Hair follicular keratinocyte (primary cell): ENCODE measurements at places on chromosomes 3 and 15. TPM values are rescaled to one million over a fixed set of nuclear protein-coding genes. Genes with fewer than 3 reads are reported as not detected.

Gene DCBLD2
- 122 and 246 TPM in 2 replicates for total RNA-seq

Gene GPR27
- total RNA-seq, result 0.08 and 0.11 TPM in 2 replicates

Gene BCL2A1
- 0.38 and 1.0 TPM in 2 replicates for total RNA-seq

Gene UNC13C
- total RNA-seq, result under 0.01 TPM in 1 of 2 replicates, not detected in the other

Gene SLC28A2
- total RNA-seq, result not detected in 2 replicates

Gene FES
- total RNA-seq, result 1.9 and 2.1 TPM in 2 replicates

Gene CLDND1
- total RNA-seq, result 82.9 and 83.1 TPM in 2 replicates

Gene CMTM7
- 49.7 and 56.0 TPM in 2 replicates for total RNA-seq

Gene SLC15A2
- 0.99 and 2.2 TPM in 2 replicates for total RNA-seq

Gene NIT2
- total RNA-seq, result 41.6 and 49.3 TPM in 2 replicates

Gene MAP6D1
- 2.5 and 2.9 TPM in 2 replicates for total RNA-seq

Gene SLC28A1
- total RNA-seq, result not detected in 2 replicates

Gene IQCF5
- not detected in 2 replicates for total RNA-seq

Gene C3orf85
- not detected in 2 replicates for total RNA-seq

Gene DCLK3
- total RNA-seq, result not detected in 2 replicates

Gene FHIT
- 1.8 and 2.0 TPM in 2 replicates for total RNA-seq

Gene SLC33A1
- 32.8 and 40.9 TPM in 2 replicates for total RNA-seq

Gene RASL12
- 1.1 TPM in 1 of 2 replicates, not detected in the other for total RNA-seq
